CD4-positive, alpha-beta T cell treated with Interleukin-4 for 1 hour (primary cell): ENCODE measurements at places on chromosomes 5 and 9.

- DNase-seq, result no peak
These were observed 6.0 kb upstream of the ZDHHC12 start for GRCh38 chr9:128729766-128730517.

DNA sequence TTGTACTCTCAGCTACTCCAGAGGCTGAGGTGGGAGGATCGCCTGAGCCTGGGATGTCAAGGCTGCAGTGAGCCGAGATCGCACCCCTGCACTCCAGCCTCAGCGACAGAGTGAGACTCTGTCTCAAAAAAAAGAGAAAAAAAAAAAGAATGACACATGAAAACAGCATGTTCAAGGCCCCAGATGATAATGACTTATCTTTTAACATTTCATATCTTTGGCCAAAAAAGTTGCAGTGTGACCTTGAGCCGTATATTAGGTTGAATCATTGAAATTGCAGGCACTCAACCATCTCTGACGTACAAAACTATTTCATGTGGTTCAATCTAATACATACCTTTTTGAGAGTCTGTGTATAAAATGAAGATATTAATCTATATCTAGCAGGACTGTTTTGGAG, 79.1 kb upstream of the CPEB4 start:
- DNase-seq, result no peak

DNA sequence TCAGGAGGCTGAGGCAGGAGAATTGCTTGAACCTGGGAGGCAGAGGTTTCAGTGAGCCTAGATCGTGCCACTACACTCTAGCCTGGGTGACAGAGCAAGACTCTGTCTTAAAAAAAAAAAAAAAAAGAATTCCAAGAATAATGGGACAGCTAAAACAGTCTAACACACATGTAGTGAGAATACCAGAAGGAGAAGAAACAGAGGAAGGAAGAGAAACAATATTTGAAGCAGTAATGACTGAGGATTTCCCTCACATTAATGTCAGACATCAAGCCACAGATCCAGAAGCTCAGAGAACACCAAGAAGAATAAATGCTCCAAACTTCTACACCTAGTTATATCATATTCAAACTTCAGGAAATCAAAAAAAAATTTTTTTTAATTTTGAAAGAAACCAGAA, 47.1 kb upstream of the EFNA5 start:
- DNase-seq, result no peak

DNA sequence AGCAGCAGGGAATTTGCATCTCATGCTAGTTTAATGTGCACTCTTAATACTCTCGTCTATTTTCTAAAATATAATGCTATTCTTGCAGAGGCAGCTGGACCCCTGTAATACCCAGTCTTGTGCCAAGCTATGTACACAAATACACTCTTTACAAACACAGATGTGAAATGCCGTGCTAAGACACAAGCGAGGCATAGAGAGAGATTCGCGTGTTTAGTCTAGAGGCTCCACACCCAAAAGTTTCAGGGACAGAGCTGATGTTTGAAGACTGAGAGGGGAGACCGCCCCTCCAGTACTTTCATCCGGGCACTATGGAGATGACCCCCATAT, 1.2 kb downstream of the DPYSL3 start:
- DNase-seq, result no peak

DNA sequence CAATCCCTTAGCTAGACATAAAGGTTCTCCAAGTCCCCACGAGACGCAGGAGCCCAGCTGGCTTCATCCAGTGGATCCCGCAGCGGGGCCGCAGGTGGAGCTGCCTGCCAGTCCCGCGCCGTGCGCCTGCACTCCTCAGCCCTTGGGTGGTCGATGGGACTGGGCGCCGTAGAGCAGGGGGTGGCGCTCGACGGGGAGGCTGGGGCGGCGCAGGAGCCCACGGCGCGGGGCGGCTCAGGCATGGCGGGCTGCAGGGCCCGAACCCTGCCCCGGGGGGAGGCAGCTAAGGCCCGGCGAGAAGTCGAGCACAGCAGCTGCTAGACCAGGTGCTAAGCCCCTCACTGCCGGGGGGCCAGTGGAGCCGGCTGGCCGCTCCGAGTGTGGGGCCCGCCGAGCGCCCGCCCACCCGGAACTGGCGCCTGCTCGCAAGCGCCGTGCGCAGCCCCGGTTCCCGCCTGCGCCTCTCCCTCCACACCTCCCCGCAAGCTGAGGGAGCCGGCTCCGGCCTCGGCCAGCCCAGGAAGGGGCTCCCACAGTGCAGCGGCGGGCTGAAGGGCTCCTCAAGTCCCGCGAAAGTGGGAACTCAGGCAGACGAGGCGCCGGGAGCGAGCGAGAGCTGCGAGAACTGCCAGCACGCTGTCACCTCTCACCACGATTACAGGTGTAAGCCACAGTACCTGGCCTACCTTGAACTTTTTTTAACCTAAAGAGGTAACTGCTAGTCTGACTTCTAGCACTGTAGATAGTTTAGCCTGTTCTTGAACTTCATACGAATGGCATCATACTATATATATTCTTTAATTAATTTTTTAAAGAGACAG, 35.5 kb downstream of the PTGS1 start:
- DNase-seq, result no peak

- no peak for DNase-seq
These were observed 1.3 kb downstream of the PHYHD1 start for GRCh38 chr9:128921881-128922763.
